CD4-positive, alpha-beta T cell treated with Interferon gamma for 1 hour (primary cell): ENCODE measurements at places on chromosomes 11 and 22.

DNA sequence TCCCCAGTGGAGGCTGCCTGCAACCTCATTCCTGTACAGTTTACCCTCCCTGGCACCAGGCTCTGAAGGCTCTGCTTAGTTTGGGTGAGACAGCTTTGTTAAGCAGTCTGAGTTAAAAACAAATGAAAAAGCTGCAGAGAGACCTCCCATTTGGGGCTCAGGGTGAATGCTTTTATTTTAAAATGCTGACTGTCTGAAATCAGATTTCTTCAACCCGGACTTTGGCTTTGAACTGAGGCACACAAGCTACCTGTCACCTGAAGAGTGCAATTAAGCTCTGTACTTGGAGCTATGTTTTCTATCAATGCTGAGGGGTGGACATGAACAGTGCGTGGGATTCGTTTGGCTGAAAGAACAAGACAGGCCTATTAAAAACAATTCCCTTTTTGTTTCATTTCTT, 217.5 kb upstream of the SORL1-AS1 start:
- DNase-seq = no peak

- no peak for DNase-seq
Observed at GRCh38 chr22:17829695-17830042, 55.4 kb upstream of the BID start.

DNA sequence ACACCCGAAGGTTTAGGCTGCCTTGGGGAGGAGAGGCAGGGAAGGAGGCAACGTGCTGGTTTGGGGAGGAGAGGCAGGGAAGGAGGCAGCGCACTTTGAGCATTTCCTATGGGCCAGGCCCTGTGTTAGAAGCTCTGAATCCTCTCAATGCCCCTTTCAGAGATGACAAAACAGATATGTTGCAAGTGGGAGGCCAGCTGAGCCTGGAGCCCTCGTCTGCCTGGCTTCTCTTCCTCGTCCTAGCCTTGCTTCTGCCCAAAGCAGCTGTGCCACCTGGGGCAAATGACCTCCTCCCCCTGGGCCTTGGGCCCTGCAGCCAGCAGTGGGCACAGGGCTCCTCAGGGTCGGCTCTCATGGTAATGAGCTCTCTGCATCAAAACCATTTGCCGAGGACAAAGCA, 15.3 kb upstream of the LRRC32 start:
- no peak for DNase-seq

- no peak for DNase-seq
Observed at GRCh38 chr11:2890466-2891294, 5.1 kb upstream of the CDKN1C start.
